ENCODE measurements at places on chromosomes 3 and 15.

- DNase-seq = no peak
Observed at GRCh38 chr3:26715431-26715830, 92.9 kb downstream of the LRRC3B start.

GRCh38 chr3:99249627-99250026, 348.1 kb upstream of the DCBLD2 start:
- no peak for DNase-seq

- no peak for DNase-seq
Observed at GRCh38 chr3:99467420-99467819, 171.0 kb upstream of the COL8A1 start.

DNA sequence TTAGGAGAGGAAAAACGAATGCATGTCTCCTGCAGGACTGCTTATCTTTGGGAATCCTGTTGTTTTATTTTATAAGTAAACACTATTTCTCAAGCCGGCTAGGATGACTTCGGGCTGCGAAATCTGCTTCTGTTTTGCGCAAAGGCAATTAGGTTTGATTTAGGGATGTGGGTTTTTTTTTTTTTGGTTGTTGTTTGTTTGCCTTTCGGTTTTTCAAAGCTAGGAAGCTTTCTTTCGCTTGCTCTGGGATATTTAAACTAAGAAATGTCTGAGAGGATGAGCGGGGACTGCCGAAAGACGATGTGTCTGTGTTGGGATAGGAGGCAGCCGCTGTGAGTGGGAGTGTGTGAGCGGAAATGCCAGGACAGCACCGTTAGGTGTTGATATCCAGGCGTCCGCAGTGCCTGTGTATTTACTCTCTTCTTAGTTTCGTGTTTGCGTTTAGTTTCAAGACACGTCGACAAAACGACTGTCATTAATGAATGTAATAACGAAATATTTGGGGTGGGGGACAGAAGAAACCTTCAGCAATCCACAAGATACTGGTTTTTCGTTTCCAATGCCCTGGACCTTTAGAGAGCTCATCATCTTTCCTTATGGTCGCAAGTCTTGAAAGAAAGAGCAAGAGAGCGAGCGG, 604 bp downstream of the ISL2 start:
- no peak for DNase-seq

DNA sequence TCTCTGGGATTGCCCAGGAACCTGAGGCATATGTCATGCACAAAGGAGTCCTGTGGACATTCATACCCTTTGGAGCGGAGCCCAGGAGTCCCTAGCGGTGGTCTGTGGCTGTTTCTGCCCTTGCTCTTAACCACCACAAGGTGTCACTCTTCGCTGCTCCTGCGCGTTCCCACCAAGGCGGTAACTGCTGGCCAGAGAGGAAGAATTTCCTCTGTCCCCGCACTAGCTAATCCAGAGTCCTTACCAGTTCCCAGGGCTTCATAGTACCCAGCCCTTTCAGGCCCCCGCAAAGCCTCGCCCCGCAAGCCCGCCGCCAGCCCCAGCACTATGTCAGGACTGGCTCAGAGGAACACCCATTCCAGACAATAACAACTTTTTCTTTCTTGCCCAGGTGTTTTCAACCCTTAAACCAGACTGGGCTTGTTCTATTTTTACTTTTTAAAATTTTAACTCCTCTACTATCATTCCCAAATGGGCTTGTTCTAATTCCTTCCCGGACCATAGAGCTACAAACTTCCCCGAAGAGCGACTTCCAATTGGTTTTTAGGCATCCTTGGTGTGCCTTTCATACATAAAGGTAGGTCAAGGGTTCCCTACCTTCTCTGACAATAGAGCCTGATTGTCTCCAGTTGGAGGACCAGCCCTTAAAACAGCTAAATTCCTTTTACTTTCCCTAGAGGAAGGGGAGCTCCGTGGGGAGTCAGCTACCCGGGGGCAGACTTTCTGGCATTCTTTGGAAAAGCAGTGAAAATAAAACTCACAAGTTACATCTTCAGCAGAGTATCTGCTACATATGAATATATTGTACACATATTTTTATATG, 31.8 kb upstream of the ZNF774 start:
- DNase-seq = peak; percentile 89

GRCh38 chr15:29686079-29686425, 136.2 kb downstream of the TJP1 start:
- DNase-seq = no peak

- DNase-seq = no peak
Observed at GRCh38 chr15:24877174-24877573, 77.6 kb upstream of the SNRPN start.

DNA sequence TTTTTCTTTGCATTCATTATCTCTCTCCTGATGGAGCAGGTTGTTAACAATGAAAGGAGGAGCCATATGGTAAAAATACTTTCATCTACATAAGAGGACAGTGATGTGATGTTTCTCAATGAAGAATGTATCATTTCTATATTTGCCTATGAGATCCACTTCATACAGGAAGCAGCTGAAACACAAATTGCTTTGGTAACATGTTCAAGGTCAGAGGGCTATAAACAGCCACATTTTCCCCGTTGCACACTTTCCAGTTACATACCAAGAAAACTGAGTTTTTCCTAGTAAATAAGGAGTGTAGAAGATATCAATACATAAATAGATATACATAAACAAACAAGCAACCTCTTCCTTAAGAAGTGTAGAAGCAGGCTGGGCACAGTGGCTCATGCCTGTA, 32.6 kb upstream of the GYG1 start:
- DNase-seq = no peak

DNA sequence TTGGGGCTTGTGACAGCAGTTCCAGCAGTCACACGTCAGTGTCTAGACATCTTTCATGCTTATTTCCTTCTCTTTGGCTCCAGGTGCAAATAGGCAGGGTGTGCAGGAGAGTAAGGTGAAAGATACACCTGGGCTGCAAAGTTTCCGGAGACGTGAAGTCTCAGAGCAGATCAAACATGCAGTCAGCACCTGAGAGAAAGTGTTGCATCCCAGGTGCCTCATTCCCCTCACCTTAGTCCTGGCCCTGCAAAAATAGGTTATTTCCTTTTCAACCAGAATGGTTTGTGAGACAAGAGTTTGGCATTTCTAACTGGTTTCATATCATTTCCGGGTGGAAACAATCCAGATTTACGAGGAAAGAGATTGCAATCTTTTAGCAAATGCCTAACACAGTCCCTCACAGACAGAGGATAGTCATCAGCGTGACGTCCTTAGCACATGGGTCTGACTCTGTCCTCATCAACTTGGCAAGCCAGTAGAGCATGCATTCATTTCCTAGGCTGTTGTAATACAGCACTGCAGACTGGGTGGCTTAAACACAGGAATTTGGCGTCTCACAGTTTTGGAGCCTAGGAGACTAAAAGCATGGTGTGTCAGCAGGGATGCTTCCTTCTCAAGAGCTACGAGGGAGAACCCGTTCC, 58.2 kb upstream of the ARRDC4 start:
- no peak for DNase-seq

DNA sequence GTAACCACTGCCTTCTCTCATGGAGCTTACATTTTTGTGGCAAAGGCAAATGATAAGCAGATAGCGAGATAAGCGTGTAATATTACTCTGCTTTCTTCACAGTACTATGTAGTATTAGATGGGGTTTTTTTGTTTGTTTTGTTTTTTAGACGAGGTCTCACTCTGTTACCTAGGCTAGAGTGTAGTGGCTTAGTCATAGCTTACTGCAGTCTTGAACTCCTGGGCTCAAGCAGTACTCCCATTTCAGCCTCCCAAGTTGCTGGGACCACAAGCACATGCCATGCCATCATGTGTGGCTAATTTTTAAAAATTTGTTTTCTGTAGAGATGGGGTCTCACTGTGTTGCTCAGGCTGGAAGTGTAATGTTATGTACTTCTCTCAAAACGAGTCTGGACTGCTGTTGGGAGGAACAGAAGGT, 22.9 kb downstream of the MBNL1 start:
- no peak for DNase-seq

DNA sequence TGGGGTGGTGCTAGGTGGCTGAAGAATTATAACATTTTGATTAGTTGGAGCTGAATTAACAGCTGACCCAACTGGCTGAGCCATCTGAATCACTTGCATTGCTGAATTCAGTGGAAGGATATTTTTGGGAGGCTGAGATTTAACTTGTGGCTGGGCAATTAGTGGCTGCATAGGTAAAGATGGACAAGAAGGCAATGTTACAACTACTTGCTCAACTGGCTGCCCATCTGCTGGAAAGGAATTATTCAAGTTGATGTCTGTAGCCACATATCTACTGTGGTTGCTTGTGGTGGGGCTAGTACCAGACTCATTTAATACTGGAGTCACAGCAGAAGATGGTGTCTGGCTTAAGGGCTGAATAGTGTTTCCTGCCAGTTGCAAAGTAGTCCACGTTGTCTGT, 36.4 kb downstream of the USF3 start:
- DNase-seq = no peak

- DNase-seq = no peak
Observed at GRCh38 chr3:112531358-112531781, 30.4 kb downstream of the ATG3 start.

DNA sequence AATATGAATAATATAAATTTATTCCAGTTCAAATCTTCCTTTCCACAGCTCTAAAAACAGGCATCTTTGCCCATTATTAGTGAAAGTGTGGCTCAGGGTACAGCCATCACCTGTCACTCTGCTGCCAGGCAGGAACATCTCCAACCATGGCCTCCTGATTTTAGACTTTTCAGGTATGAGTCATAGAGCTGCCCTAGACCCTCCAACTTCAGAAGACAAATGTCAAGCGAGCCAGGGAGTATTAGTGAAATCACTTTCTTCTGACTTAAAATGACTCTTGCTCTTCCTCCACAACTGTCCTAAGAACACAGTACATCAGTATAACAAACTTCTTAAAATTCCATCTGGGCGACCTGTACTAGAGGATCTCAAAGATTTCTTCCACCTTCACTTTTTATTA, 78.1 kb upstream of the AKAP13 start:
- DNase-seq = no peak

GRCh38 chr3:183220828-183221227, 32.2 kb upstream of the B3GNT5 start:
- no peak for DNase-seq

GRCh38 chr15:48647962-48648361, 2.5 kb upstream of the FBN1 start:
- no peak for DNase-seq

DNA sequence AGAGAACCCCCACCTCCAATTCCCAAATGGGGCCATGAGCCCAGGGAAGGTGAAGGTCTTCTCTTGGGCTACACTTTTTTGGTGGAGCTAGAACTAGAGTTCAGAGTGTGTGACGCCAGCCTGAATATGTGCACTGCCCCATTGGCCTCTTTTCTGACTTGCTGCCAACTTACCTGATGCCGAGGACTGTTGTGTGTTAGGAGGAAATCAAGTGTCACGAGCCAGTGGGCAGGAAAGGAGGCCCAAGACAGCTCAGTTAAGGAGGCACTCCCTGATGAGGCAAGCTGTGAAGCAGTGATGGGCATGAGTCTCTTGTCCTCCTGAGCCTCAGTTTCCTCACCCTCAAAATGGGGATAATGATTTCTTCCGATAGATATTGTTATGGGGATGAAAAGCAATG, 107.8 kb downstream of the ANP32A start:
- DNase-seq = no peak
